Activated CD4-positive, alpha-beta T cell treated with anti-CD3 and anti-CD28 coated beads, Interleukin-2, amount 10 ng/mL, durations not matched to agents 24 days and 14 days (primary cell): ENCODE measurements at places on chromosomes 16 and 17. TPM values are rescaled to one million over a fixed set of nuclear protein-coding genes. Genes with fewer than 3 reads are reported as not detected.

- no peak for DNase-seq
Observed at GRCh38 chr17:289409-289808, 63.2 kb downstream of the RPH3AL start.

- DNase-seq: no peak
Observed at GRCh38 chr17:64773836-64774761, 112.0 kb upstream of the SMURF2 start.

DNA sequence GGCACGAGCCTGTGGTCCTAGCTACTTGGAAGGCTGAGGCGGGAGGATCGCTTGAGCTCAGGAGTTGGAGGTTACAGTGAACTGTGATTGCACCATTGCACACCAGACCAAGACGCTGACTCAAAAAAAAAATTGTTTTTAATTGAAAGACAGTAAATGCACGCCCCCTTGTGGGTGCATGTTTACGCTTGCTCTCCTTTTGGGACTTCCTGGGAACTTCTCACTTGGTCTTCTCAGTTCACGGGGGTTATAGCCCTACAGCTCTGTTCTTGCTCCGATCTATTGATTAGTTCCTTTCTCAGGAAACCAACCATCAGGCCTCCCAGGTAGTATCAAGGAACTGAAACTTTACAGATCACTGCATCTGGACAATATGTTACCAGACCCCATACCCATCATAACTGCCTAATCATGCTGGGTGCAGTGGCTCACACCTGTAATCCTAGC, 14.2 kb upstream of the RIPOR1 start:
- DNase-seq: peak; percentile 94

KRT24 gene
- total RNA-seq: not detected in 2 replicates

KRT20 gene
- not detected in 2 replicates for total RNA-seq
